Esophagus muscularis mucosa (tissue), 4 donors: ENCODE measurements at places on chromosomes 2 and 18. TPM values are rescaled to one million over a fixed set of nuclear protein-coding genes. Genes with fewer than 3 reads are reported as not detected.

DNA sequence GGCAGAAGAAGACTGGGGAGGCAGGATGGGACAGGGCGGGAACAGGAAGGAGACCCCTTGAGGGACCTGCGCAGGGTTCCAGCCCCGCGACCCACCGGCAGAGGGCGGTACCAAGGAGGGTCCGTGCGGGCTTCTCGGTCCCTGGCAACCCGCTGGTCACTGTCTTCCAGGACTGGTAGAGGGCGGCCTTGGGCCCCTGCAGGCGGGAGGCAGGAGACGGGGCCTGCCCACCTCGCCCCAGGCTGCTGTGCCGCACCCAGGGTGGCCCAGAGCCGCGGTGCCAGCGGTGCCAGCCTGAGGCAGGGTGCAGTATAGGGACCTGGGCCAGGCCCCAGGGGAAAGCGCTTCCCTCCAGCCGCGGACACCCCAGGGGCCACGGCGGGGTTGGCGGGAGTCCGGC is 34.5 kb downstream of the NEURL3 start:
- no peak overlapping the region for H3K27ac ChIP-seq
- peak overlapping the region; percentile 22 for H3K4me3 ChIP-seq
- peaks cover 4% of the 10 kb centered on the region for H3K27me3 ChIP-seq
- no peak for DNase-seq

DNA sequence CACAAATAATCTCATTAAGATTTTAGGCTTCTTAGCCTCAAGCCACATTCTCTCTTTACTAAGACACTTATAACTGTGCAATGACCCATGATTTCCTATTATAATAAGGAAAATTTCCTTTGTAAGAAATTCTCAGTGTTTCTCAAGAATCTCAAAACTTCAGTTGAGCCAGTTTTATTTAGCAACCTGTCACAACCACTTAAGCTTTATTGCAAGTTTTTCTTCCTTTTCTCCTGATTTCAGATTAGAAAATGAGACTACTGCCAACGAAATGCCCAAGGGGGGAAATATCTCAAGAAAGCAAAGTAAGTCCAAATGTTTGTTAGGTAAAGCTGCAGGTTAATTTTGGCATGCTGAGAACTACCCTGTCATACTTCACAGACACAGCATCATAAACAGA is 178.5 kb downstream of the THADA start:
- DNase-seq = no peak
- H3K4me1 ChIP-seq = peaks cover 48% of the 10 kb centered on the region
- no peak overlapping the region for H3K27ac ChIP-seq
- H3K4me3 ChIP-seq = no peak overlapping the region

- H3K27ac ChIP-seq = no peak overlapping the region
- H3K4me1 ChIP-seq = no peaks in the 10 kb centered on the region
- DNase-seq = no peak
- no peak overlapping the region for H3K4me3 ChIP-seq
- no peaks in the 10 kb centered on the region for H3K36me3 ChIP-seq
- H3K27me3 ChIP-seq = no peaks in the 10 kb centered on the region
Observed at GRCh38 chr18:36096955-36097354, 29.6 kb upstream of the RPRD1A start.

DGKD gene
- 16.1 TPM for total RNA-seq

EPB41L5 gene
- total RNA-seq = 23.0 TPM
